ENCODE measurements at places on chromosomes 11 and 22.

DNA sequence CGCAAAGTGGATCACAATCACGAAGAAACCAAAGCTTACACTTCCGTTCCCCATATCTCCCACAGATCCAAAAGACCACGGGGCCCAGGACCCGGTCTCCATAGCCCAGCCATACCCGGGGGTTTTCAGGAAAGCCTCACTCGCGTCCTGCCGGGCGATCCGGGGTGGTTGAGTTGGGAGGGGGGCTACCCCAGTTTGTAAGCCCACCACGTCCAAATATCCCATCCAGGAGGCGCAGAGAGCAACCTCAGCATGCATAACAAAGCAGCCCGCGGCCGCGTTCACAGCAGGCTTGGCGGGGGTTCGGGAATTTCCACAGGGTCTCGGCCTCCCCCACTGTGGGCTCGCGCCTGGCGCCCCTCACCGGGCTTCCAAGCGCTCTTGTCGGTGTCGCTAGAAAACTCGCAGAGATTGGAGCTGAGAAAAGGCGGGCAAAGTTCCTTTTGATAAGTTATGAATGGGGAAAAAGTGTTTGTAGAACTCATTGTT, 9.5 kb downstream of the SDF2L1 start:
- DNase-seq, result no peak

DNA sequence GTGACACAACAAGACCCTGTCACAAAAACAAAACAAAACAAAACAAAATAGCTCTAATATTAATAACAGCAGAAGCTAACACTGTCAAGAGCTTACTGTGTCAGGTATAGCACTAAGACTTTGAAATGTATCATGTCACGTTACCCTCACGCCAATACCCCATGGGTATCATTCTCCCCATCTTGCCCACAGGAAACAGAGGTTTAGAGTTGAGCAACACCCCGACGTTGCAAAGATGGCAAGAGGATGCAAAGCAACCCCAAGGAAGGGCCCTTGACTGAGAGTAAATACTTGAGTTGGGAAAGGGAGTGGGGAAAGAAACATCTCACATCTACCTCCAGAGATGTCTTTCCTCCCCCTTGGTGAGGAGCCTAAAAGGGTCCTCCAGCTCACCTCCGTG, 366.8 kb downstream of the LARGE1 start:
- DNase-seq, result no peak

DNA sequence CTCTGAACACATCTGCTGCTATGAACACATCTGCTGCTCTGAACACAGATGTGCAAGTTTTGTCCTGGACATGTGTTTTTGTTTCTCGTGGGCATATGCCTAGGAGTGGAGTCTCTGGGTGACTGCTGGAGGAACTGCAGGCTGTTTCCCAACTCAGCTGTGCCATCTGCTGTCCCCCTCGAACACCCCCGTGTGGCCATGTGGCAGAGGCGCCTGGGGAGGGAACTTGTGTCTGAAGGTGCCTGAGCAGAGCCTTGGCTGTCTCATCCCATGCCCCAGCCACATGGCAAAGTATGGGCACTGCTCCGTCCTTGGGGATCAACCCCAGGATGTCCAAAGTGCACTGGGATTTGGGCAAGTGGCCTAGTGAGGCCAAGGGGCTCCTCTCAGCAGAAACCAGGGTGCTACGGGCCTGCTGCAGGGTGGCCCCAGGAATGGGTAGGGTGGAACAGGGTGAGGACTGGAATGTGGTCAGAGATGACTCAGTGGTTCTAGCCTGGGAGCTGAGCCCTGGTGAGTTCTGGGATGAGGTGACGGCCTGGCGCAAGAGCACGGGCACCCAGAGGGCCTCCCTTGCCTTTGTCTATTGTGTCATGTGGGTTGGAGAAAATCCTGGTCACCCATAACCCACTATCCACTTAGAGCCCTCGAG, 14.7 kb downstream of the GATD1 start:
- DNase-seq, result no peak

- DNase-seq, result no peak
Observed at GRCh38 chr11:57203359-57203758, 21.6 kb downstream of the LRRC55 start.

- no peak for DNase-seq
Observed at GRCh38 chr11:10597877-10598351, 29.4 kb upstream of the LYVE1 start.

GRCh38 chr22:23216461-23217170, 36.3 kb downstream of the BCR start:
- no peak for DNase-seq

DNA sequence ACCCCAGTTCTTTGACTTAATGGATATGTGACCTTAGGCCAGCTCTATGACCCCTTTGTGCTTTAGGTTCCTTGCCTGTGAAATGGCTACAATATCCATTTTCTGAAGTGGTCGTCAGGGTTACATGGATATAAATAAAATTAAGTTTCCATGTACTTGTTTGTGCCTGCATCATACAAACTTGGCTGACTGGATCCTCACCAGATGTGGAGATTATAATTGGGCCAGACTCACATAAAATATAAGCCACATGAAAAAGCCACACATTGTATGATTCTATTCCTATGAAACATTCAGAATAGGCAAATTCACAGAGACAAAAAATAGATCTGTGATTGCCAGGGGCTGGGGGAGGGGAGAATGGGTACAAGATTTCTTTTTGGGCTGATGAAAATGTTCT, 100.9 kb upstream of the USP47 start:
- no peak for DNase-seq

- DNase-seq, result no peak
Observed at GRCh38 chr11:73085189-73085875, 56.8 kb downstream of the FCHSD2 start.

- no peak for DNase-seq
Observed at GRCh38 chr11:27183672-27184457, 143.2 kb downstream of the BBOX1 start.

DNA sequence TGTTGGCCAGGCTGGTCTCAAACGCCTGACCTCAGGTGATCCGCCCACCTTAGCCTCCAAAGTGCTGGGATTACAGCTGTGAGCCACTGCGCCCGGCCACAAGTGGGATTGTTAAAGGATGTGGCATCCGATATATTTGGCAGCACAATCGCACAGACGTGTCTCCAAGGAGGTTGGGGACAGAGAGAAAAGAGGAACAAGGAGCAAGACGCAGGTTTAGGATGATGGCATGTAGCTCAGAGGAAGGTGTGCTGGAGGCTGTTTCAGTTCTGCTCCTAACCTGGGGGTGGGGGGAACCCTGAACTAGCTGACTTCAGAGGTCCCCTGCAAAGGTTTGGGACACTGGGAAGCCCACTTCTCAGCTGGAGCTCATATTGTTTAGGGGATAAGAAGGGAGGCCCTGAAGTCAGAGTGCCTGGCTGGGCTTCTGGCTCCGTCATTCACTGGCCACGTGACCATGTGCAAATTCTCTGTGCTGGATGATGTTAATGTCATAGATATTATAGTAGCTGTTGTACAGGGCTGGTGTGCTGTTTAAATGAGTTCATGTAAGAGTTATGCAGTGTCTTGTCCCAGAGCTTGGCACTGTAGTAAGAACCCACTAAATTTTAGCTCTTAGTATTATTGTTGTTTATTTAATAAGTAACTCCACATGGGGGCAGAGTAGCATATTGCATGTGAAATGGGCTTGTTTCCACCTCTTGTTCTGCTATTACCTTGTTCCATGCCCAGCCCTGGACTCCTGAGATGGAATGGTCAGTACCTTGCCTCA, 129.7 kb downstream of the ST3GAL4 start:
- no peak for DNase-seq

DNA sequence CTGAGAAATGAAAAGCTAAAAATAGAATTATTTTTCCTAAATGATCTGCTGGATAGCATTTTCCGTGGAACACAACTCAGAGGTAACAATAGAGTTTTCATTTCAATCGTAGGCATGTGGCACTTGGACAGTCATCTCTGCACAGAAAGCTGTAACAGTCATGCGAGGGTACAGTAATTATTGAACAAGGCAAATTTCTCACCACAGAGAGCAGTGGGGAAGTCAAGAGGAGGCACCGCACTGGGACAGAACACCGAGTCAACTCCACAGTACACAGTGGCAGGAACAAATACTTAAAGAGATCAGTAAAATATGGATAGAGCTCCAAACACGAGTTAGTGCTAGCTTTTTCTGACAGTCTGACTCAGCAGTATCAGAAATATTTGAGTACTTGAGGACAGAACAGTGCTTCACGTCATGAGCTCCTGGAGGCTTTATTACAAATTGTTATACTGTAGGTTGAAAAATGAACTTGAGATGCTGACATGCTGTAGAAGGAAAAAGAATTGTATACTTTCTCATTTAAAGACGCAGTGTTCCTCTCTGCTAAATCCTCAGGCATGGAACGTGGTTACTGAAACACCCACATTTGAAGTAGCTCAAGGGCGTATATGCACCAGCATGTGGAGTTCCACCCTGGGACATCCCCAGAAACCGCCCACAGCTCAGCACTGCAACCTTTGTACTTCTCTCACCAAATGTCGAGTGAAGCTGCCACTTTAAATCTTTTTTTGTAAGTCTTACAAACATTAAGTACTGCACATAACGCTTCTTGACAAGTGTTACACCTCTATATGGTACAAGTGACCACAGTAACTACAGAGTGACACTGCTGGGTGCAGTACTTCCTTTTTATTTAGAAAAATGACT, 27.4 kb upstream of the YPEL1 start:
- no peak for DNase-seq

DNA sequence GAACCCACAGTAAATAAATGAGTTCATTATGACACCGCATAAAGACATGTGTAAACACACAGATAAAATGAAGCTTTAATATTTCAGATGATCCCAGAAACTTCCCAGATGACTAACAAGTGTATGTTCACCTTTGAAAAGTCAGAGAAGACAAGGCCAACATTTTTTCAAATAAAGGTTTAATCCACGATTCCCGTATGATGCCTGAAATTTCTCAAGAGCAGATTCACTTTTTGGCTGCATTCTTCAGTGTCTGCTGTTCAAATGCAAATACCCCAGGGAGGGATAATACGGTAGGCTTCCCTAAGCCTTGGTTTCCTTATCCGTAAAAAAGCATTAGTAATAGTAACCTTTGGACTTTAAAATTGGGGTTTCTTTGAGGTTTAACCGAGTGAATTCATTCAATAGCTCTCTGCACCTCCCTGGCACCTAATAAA, 62.5 kb downstream of the SYTL2 start:
- no peak for DNase-seq

GRCh38 chr22:42281284-42281683, 10.8 kb upstream of the TCF20 start:
- DNase-seq, result no peak

GRCh38 chr22:42389143-42389542, 43.1 kb downstream of the NFAM1 start:
- no peak for DNase-seq

- DNase-seq, result no peak
Observed at GRCh38 chr22:23504516-23504915, 75.6 kb downstream of the IGLL1 start.

DNA sequence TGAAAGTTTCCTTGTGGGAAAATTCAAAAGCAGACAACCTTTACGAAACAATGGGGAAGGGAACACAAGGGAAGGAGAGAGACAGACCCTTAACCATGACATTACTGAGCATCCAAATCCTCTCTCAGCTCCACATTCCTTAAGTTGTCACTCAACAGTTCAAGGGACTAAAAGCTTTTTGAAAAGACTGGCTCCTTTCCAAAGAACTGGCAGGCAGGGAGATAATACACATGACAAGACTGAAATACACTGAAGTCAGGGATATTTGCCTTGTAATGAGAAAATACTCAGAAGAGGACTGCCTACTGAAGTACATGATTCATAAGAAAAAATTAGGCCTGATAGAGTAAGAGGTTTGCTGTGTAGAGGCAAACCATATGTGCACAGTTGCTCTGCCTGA, 69.1 kb downstream of the SMCO4 start:
- DNase-seq, result no peak

DNA sequence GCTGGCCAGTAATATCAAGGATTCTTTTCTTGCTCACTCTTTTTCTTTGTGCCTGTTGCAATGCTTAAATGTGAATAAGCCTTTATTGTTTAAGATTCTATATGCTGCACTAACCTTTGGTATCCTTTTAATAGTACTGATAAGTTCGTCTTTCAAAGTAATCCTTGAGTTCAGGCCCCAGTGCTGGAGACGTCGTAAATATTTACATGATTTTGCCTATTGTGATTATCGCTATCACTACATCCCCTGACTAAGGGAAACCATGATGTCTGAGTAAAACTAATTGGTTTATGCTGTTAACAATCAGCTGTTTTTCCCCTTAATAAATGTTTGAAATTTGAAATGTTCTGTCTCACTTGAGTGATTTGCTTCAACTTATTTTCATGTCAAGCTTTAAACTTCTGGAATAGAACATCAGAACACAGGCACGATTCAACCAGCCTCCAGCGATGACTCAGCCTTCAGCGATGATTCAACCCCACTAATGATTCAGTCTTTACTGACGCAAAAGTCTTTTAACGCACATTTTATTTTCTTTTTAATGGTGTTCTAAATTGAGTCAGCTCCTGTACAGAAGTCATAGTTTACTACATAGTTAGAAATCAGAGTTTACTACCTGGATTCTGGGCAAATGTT, 3.9 kb downstream of the HTATIP2 start:
- no peak for DNase-seq

- no peak for DNase-seq
Observed at GRCh38 chr11:71305451-71306125, 53.2 kb upstream of the SHANK2 start.

- DNase-seq, result no peak
Observed at GRCh38 chr11:67211656-67212436, 54.4 kb upstream of the GRK2 start.

- DNase-seq, result no peak
Observed at GRCh38 chr11:128809128-128809527, 58.0 kb downstream of the KCNJ1 start.

- DNase-seq, result no peak
Observed at GRCh38 chr11:64894070-64894811, 15.8 kb upstream of the EHD1 start.

GRCh38 chr11:44094260-44094868, 1.1 kb upstream of the EXT2 start:
- peak; percentile 6 for DNase-seq

DNA sequence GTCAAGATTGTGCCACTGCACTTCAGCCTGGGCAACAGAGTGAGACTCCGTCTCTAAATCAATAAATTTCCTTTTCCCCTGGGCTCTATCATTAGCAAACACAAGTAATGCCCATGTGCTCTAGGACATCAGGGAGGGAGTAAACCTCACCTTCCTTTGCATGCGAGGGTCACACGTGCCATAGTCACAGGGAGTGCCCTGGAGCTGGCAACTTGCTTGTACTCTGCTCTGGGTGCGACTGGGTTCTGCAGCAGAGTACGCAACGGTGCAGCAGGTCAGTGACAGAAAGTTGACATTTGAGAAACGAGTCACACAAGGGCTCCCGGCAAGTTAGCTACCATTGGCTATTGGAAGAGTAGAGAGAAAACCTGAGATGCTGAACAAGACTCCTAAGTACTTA, 32.6 kb upstream of the CHKA start:
- no peak for DNase-seq

- DNase-seq, result no peak
Observed at GRCh38 chr22:28429711-28430110, 249.9 kb downstream of the TTC28 start.

GRCh38 chr11:12669930-12670329, 4.3 kb upstream of the TEAD1 start:
- DNase-seq, result no peak

GRCh38 chr11:16783321-16783801, 44.9 kb downstream of the C11orf58 start:
- DNase-seq, result no peak

- no peak for DNase-seq
Observed at GRCh38 chr11:95704865-95705264, 84.7 kb downstream of the FAM76B start.
